ENCODE measurements at places on chromosomes 12 and 14.

GRCh38 chr12:75814851-75815754, 216.5 kb downstream of the PHLDA1 start:
- peak; percentile 56 for DNase-seq

DNA sequence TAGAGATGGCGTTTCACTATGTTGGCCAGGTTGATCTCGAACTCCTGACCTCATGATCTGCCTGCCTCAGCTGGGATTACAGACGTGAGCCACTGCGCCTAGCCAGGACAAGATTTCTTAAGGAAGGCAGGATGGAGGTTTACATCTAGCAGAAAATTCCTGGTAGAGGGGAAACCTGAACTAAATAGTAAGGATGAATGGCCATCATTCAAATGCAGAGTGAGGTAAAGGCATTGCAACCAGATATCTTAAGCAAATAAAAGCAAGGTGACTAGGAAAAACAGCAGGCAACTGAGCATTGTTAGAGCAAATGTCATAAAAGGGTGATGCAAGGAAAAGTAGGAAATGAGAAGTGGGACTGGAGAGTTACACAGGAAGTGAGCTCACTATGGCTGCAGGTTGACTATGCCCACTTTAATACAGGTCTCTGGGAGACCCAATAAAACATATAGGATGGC, 133.0 kb downstream of the SOX5 start:
- no peak for DNase-seq

DNA sequence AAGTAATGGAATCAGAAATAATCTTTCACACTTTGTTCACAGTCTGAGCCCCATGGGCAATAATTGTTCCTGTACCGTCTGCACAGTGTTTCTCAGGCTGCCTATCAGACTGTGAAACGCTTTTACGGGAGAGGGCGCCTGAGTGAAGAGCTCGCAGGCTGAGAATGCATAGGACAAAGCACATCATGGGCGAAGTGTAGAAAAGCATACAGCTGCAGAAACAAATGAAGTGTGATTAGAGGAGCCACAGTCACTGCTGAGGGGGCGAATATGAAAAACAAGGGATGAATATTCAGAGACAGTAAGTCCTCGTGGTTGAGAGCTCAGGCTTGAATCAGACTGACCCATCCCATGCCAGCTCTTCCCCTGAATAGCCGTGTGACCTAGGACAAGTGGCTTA, 438.4 kb upstream of the DCN start:
- no peak for DNase-seq

GRCh38 chr14:85037411-85037810, 492.5 kb upstream of the FLRT2 start:
- DNase-seq: no peak

DNA sequence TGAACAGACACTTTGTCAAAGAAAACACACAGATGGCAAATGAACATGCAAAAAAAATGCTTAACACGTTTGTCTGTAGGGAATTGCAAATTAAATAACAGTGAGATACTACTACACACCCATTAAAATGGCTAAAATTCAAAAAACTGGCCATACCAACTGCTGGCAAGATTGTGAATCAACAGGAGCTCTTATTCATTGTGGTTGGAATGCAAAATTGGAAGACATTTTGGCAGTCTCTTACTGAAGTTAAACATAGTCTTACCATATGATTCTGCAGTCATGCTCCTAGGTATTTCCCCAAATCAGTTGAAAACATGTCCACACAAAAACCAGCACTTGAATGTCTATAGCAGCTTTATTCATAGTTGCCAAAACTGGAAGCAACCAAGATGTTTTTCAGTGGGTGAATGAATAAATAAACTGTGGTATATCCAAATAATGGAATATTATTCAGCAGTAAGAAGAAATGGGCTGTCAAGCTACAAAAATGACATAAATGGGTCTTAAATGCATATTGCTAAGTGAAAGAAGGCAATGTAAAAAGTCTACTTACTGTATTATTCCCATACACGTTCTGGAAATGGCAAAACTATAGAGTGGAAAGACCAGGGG, 91.4 kb downstream of the PLEKHA5 start:
- no peak for DNase-seq

DNA sequence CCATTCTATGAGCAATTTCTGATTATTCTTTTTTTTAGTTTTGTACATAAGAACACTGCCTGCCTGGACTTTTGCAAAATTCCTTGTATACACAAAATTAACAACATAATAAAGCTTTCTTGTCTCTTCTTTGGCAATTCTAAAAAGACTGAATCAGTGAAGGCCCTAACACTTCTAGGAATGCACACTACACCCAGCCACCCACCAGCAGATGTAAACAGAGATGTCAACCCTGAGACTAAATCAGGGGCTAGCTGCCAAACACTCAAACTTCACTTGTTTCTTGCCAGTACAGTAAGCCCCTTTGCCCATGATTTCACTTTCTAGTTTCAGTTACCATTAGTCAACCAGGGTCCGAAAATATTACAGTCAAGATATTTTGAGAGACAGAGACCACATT, 15.5 kb downstream of the DCAF5 start:
- DNase-seq: no peak

DNA sequence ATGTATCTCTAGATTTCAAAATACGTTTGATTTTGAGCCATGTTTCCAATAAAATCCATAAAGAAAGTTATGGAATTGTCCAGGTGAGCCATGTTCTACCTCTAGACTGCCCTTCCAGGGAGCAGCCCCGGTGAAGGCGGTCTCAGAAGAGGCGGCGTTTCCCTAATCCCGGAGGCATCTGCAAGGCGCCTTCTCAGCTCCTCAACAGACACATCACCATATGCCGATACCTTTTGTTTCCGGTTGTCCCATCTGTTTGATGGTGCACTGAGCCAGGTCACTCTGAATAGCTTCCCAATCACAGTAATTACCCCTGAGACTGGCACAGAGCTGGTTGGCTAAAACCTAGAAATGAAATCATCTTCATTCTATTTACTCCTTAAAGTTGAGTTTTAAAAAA, 305.5 kb upstream of the FKBP4 start:
- DNase-seq: no peak

DNA sequence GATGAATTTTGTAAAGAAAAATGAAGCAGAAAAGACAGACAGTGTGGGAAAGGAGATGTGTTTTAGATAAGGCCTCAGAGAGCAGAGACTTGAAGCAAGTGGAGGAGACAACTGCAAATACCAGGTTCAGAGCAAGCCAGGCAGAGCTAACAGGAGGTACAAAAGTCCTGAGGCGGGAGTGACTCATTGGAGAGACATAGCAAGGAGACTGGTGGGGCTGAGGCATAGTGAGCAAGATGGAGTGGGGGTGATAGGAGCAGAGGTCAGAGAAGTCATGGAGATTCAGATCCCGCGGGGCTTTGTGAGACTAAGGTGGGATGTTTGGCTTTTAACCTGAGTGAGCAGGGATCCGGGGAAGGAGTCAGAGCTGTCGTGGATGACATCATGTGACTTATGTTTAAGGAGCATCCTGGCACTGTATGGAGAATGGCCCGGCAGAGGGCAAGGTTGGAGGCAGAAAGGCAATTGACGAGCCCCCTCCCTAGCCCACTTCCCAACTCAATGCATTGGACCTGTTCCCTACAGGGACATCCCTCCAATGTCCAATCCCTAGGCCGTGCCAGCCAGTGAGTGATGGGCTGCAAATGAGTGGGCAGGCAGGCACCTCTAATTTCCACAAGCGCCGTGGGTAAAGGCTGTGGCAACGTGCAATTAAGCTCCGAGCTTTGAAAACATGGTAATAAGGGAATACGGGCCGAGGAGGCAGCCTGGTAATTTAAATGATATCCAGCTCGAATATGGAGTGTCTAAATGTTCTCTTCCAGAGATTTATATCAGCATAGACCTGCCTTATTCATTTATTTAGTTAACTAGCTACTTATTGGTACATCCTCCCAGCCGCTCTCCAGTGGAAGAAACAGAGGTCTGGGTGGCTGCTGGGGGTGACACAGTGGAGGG, 206.8 kb upstream of the LHX5 start:
- no peak for DNase-seq

- no peak for DNase-seq
These were observed 55.1 kb downstream of the PAWR start for GRCh38 chr12:79635676-79636075.

- DNase-seq: no peak
These were observed 12.5 kb downstream of the OTX2 start for GRCh38 chr14:56797569-56798446.

DNA sequence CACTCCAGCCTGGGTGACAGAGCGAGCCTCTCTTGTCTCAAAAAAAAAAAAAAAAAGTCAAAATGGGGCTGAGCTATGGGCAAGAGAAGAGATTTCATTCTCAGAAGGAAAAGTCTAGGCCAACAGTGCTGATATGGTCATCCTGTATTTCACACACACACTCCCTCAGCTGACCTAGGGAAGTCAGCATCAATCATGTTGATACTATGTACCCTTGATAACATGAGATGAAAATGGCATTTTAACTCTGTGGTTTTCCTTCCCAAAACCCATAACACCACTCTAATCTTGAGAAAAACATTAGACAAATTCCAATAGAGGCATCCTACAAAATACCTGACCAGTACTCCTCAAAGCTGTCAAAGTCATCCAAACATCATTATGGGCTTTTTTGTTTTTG, 2.3 kb upstream of the NEMP1 start:
- no peak for DNase-seq

GRCh38 chr14:68015356-68016254, 196.0 kb downstream of the RAD51B start:
- DNase-seq: no peak

- DNase-seq: no peak
These were observed 6.9 kb upstream of the IFI27 start for GRCh38 chr14:94103554-94104150.

DNA sequence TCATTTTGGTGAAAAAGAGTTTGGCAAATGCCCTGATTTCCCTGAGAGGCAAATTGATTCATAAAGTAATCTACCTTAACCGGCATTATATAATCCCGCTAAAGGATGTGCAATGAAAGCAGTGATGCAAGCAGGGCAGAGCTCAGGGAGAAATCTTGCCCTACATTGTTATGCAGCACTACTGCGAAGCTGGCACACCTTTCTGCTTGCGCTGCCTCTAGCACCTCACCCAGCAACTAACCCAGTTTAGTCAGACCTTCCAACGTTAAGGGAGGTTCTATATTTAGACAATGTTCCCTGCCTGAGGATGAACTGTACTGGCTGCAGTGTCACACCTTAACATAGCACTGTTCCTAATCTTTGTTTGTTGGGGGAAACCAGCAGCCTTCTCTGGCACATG, 60.8 kb upstream of the CCDC196 start:
- DNase-seq: no peak

DNA sequence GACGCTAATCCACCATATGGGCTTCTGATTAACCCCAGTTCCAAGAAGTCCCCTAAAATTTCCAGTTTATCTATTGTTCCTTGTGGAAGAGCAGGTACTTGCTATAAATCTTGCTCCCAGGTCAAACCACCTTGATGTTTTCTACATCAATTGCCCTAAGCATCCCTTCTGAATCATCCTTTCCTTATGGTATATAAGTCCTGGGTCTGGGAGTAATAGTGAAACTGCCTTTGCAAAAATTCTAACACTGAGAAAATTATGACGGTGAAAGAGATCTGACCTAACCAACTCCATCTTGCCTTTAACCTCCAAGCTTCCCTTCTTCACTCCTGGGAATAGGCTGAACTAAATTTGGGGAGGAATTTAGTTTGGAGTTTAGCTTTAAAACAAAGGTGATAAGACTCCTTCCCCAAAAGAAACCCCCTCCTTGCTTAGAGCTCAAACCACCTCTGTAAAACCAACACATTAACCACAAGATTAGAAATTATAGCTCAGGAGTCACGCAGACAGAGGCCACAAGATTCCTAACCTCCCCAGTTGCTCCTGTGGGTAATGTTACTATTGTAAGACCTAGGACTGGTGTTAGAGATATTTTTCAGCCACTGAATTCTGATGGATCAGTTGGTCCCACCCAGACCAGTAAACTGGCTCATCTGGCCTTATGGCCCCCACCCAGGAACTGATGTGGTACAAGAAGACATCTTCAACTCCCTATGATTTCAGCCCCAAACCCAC, 33.8 kb upstream of the DTX1 start:
- no peak for DNase-seq

DNA sequence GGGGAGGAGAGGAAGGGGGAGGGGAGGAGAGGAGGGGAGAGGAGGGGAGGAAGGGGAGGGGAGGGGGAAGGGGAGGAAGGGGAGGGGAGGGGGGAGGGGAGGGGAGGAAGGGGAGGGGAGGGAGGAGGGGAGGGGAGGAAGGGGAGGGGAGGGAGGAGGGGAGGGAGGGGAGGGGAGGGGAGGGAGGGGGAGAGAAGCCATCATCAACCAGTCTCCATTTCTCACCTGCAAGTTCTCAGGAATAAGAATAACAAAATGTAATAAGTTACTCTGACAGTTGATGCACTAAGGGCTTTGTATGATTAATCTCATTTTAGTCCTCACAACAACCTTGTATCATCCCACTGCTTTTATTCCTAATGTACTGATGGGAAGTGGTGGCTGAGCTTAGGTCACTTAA, 59.1 kb upstream of the TMEM263 start:
- no peak for DNase-seq

- DNase-seq: peak; percentile 52
These were observed 588 bp upstream of the GRIN2B start for GRCh38 chr12:13981990-13982389.

GRCh38 chr12:46209914-46210872, 58.6 kb downstream of the SLC38A1 start:
- no peak for DNase-seq

DNA sequence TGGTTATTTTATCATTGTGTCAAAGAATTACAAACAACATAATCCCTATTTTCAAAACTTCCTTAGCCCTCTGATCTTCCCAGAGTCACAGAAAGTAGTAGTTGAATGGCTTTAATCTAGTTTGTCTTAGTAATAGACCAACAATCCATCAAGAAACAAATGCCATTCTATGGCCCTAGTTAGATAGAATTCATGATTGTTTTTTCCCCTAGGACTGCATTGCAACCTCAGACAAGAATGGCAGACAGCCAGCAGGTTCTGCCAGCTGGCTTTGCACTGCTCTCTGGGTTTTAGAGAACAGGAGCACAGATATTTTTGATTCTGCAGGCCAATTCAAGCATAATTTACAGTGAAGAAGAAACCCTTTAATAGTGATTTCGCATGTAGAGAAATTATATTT, 33.8 kb downstream of the SYT1 start:
- no peak for DNase-seq

- no peak for DNase-seq
These were observed 18.4 kb downstream of the CMKLR1 start for GRCh38 chr12:108320507-108321293.
